A172 (cell line): ENCODE measurements at places on chromosomes 6 and 20.
A peak's percentile ranks its signal among the peaks of the same experiment; 100 is the strongest.

- DNase-seq: peak; percentile 81
Observed at GRCh38 chr6:141484711-141485110, 648.0 kb upstream of the GJE1 start.

DNA sequence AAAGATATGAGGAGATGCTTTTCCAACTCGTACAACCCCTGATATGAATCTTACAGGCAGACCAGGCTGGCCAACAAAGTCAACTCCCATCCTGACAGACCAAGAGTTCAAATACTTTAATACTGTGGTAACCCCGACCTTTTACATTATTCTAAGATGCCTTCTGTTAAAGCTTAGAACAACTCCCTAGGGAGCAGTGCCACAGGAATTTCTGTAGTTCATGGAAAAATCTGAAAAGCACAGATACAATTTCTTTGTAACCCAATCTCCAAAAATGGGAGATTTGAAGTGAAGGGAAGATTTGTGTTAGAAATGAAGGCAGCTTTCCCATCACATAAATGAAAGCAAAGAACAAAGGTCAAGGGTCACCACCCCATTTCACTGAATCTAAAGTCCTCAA, 151.3 kb upstream of the BEND6 start:
- peak; percentile 26 for DNase-seq

DNA sequence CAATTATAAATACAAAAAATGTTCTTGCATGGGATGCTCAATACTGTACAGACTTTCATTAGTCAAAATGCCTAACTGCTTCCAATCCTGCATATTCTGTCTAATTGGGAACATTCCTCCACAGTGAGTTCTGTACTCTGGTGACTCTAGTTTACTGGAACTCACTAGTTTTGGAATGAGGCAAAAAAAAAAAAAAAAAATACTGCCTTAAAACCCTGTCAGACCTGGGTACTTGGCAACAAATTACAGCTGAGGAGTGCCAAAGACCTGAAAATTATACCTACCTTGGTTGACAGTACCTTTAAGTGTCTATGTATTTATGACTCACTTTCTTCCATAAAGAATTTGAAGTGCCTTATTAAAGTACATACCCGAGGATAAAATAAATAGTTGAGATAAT, 276.7 kb downstream of the FARS2 start:
- DNase-seq: no peak

DNA sequence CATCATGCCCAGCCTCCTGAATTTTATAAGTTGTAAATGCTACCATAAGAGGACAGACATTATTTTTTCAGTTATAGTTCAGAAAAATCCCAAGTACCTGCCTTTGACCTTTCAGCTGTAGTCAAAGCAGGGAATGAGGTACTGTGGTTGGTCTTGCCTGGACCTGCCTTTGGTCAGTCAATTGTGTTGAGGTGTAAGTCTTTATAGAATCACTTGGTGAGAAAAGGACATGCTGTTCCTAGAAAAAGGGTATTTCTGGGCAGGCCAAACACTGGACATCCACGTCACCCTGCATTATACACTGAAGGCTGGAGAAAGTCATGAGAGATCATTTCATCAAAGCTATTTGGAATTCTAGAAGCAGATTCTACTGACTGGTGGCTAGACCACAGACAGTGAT, 40.3 kb downstream of the PEX7 start:
- no peak for DNase-seq

DNA sequence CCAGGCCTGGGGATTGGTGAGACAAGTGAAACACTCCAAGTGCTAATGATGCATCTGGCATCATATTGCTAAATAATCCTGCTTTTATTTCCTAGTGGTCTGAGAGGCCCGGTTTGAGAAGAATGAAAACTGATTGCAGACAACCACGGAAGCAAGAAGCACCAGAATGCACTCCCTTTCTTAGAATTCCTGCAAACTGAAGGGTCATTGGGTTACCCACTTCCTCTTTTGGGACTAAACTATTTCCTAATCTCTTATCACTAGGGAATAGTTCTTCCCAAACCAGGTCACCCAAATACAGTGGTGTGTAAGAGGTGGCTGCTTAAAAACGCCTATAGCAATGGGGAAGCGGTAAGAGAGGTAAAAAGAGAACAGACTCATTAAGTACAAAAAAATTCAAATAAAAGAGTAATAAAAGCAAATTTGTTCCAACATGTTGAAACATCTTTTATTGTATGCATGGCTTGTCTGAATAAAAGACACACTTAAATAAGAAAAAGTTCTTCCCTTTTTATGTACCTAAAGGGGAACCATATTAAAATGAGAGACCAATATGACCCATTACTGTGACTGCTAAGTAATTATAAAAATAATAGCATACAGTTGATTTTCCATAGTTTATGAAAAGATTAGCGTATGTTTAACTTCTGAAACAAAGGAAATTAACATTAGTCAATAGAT, 125.8 kb downstream of the MYB start:
- DNase-seq: no peak

- peak; percentile 73 for DNase-seq
Observed at GRCh38 chr6:155177363-155177961, 86.4 kb upstream of the CLDN20 start.

GRCh38 chr6:136230219-136230853, 19.8 kb downstream of the MTFR2 start:
- DNase-seq: no peak

DNA sequence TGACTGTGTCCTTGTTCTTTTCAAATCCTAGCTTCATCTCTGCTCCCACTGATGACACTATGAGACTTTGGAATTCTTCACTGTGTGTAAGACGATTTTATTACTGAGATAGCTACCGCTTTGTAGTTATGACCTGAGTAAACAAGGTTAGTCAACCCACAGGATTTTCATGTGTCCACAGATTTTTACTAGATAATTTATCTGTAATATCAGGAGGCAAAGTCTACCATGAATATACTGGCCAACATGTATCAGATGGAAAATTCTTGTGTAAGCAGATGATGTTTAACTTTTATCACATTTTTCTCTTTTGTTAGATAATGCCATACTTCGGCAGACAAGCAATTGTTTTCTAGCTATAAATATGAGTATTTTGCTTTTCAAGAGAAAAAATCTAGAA, 119.8 kb downstream of the SGK1 start:
- DNase-seq: peak; percentile 13

- DNase-seq: no peak
Observed at GRCh38 chr6:132257561-132257960, 143.7 kb downstream of the MOXD1 start.

GRCh38 chr6:6905961-6906518, 201.7 kb upstream of the RREB1 start:
- no peak for DNase-seq

- no peak for DNase-seq
Observed at GRCh38 chr6:6657085-6657819, 68.7 kb downstream of the LY86 start.

DNA sequence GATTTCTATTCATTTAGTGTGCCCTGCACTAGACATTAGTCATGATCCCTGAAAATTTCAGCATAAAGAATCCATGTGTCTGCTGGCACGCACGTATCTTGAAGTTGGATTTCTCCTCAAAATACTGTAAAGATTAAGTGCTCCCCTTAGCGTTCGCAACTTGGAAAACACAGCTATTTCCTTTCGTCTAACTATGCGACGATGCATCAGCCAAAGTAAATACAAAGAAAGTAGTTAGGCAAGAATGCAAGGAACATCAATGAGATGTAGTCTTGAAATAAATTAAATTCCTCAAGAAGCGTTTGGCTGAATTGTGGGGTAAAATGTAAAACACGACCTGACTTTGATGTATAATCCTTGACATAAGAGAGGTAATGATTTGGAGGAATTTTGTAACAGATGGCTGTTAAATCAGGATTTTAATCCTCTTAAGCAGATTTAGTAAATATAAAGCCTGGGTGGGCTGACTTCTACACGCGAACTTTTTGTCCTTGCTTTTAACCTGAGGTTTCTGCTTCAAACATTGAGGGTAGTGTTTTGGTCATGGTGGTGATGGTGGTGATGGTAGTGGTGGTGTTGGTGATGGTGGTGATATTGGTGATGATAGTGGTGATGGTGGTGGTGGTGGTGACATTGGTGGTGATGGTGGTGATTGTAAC, 88.2 kb downstream of the FOXF2 start:
- DNase-seq: peak; percentile 68

- no peak for DNase-seq
Observed at GRCh38 chr6:114588726-114589125, 245.9 kb upstream of the HS3ST5 start.

DNA sequence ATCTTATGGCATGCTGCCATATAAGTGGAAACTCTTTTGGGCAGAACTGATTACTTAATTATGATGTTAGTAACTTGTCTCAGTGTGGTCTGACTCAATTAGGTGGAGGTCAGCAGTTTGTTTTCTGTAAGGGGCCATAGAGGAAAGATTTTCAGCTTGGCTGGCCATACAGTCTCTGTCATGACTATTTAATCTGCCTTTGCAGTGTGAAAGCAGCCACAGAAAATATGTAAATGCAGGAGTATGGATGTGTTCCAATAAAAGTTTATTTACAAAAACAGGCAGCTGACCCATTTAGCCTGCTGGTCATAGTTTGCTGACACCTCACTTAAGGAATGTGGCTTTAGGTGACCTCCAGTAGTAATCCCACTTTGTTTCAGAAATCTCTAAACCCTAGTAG, 700.7 kb downstream of the EPM2A start:
- DNase-seq: peak; percentile 24

DNA sequence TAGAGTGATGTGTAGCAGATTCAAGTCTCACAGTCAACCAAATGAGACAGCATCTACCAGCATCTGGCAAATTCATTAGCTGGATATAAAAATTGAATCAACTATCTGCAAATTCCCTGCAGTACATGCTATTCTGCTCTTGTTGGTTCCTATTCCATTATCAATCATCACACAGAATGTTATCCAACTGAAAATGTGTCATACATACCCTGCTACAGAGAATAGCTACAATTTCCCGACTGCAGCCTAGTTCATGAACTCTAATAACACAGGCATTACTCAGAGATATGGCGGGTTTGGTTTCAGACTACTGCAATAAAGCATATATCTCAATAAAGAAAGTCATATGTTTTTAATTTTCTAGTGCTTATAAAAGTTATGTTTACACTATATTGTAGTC, 78.4 kb downstream of the AHI1 start:
- no peak for DNase-seq

DNA sequence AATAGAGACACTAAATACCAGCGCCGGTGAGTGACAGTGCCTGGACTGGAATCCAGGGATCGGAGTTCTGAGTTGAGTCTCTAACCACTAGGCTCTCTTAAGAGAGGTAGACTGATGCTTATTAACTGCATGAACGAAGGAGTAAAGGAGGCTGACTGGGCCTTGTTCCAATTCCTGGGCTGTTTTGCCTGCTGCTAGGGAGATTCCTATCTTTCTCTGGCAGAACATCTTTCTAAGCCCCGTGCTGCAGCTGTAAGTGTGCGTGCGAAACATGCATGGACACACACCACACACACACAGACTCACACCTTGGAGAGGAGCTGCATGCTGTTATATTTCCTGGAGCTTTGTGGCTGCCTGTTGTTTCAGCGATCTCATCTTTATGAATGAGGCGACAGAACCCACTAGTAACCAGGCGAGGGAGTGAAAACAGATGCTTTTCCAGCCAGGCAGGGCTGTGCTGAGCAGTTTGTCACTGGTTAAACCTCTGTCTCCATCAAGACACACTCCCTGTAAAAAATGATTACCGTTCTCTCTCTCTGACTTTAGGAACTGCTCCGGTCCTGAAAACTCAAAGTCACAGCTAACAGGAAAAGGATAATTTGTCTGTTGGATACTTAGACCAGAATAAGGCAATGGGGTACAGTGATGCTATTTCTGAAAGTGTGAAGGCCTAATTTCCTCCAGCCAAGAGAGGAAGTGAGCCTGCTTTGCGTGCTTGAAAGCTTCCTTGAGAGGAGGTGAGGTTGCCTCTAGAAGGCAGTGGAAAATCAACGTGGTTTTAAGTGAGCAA, 157.4 kb upstream of the ZNF217 start:
- no peak for DNase-seq

- no peak for DNase-seq
Observed at GRCh38 chr6:44826025-44826676, 438.6 kb downstream of the CDC5L start.

DNA sequence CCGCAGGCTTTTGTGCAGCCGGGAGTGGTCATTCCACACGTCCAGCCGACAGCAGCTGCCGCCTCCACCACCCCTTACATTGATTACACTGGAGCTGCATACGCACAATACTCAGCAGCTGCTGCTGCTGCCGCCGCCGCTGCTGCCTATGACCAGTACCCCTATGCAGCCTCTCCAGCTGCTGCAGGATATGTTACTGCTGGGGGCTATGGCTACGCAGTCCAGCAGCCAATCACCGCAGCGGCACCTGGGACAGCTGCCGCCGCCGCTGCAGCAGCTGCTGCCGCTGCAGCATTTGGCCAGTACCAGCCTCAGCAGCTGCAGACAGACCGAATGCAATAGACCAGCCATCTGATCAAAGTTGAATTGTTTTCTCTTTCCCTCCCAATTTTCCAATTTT, 10.6 kb downstream of the RBM24 start:
- no peak for DNase-seq

DNA sequence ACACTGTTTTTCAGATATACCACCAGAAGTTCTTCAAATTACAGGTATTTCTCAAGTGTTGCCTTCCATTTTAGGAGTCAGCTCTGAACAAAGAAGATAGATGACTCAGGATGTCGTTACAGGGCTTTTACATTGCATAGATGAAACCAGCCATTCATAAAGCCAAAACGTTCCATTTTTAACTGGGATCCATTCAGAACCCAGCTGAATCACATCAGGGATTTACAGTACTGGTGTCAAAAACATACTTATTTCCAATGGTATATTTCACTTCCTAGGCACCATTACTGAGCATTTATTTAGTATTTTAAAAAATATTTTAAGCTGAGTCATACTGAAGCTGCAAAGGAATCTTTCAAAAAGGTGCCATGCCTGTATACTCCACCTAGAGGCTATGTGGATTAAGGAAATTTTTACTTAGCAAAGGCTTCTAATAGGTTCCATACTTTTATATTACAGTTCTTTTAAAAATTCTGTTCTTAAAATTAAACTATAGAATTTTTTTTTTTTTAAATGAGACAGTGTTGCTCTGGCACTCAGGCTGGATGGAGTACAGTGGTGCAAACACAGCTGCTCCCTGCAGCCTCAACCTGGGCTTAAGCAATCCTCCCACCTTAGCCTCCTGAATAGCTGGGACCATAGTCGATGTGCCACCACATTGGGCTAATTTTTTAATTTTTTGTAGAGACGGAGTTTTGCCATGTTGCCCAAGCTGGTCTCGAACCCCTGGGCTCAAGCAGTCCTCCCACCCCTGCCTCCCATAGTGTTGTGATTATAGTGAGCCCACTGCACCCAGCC, 2.6 kb downstream of the ASF1A start:
- peak; percentile 62 for DNase-seq

DNA sequence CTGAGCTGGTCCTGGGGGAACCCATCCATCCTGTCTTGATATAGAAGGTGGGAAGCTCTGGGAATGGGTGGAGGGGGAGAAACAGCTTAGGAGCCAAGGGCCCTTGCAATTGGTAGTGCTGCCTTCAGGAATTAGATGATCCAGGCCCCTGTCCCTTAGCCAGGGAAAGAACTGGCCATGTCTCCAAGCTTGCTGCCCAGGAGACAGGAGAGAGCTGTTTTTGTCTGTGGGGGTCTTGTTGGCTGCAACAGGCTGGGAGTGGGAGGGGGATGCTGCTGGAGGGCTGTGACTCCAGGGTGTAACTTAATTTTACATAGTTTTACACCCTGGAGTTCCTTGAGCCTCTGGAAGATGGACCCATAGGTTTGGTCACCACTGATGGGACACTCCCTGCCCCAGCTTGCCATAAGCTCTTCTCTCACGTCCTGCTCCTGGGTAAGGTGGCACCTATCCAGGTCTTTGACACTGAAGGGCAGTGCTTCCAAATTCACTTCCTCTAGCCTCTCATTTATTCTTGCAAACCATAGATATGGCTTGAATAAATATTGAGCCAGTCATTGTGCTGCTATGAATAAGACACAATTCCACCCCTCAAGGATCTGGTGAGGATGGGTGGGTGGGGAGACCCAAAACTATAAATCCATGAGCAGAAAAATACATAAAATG, 16.8 kb downstream of the VEGFA start:
- DNase-seq: no peak
